NCI-H1105 (cell line): ENCODE measurements at places on chromosomes 1 and 21.
A peak's percentile ranks its signal among the peaks of the same experiment; 100 is the strongest.

GRCh38 chr1:22508329-22508728 is 55.0 kb upstream of the EPHA8 start:
- peak; percentile 27 for DNase-seq

GRCh38 chr1:202809597-202810159 is 1.1 kb upstream of the PCAT6 start:
- DNase-seq = no peak

GRCh38 chr1:24954022-24954421 is 23.9 kb upstream of the RUNX3 start:
- DNase-seq = no peak

- DNase-seq = no peak
Observed at GRCh38 chr1:153698923-153699714, 20.6 kb downstream of the NPR1 start.

GRCh38 chr1:41444785-41445184 is 39.7 kb downstream of the EDN2 start:
- DNase-seq = no peak

DNA sequence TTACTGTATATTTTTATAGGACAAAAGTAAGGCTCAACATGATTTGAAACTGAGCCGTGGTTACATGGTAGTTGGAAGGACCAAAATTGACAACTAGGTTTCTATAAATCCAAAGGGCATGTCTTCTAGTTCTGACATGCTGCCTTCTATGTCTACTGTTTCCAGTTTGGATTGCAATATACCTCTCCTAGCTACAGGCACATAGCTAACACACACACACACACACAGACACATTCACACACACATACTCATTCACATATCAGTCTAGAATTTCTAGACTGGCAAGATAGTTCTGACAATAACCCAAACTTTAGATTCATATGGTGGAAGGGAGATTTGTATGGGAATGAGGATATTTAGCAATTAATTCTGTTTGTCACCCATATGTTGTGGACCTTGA is 544.8 kb upstream of the CAMK1G start:
- no peak for DNase-seq

DNA sequence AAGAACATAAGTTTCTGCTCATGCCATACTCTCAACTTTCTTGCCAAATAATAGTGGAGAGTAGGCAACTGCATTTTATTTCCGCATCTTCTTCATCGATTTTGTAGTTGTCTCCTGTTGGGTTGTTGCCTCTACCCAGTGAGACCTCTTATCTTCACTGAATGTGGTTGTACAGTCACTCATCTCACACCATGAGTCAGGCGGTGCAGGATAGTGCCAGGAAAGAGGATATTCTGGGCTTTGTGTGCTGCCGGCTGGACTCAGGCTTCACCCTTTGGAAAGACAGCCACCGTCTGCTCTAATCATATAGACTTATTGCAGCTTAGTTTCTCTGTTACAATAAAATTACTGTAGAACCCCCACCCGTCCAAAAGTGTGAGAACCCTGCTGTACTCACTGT is 154.3 kb upstream of the USP24 start:
- DNase-seq = no peak

DNA sequence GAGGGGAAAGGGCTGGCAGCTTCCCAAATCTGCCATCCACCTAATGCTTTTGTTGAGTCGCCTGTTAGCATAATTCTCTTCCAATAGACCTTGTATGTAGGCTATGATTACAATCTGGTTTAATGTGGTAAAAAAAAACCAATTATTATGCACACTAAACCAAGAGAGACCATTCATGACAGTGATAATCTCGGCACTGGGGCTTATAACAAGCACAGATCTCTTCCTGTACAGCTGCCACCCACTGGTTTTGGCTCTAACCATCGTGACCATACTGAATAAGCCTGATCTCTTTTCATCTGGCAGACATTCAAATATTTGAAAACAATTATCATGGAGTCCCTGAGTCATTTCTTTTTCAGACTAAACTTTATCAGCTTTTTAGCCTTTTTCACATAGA is 12.0 kb upstream of the SYT14 start:
- peak; percentile 97 for DNase-seq

DNA sequence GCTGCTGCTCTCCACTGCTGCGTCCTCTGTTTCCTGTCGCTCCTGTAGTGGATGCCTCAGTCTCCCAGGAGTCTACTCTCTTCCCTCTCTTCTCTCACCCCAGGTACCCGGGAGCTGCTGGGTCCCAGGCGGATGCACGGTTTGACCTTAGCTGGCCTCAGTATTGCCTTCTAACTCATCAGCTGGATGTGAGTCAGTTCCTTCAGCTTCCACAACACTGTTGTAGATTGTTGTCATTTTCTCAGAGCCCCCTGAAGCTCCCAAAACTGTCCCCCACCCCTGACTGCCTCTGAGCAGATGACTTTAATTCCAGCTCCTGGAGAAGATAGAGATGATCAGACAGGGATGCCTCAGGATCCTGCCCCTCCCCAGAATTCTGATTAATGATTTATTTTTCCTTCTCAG is 7.2 kb downstream of the CNIH3 start:
- DNase-seq = no peak

- DNase-seq = no peak
Observed at GRCh38 chr1:58854576-58854975, 70.7 kb upstream of the JUN start.
